GM23338 (cell line): ENCODE measurements at places on chromosomes 12 and 14.

- no peak for DNase-seq
Observed at GRCh38 chr12:126107659-126108058, 1042.4 kb downstream of the AACS start.

DNA sequence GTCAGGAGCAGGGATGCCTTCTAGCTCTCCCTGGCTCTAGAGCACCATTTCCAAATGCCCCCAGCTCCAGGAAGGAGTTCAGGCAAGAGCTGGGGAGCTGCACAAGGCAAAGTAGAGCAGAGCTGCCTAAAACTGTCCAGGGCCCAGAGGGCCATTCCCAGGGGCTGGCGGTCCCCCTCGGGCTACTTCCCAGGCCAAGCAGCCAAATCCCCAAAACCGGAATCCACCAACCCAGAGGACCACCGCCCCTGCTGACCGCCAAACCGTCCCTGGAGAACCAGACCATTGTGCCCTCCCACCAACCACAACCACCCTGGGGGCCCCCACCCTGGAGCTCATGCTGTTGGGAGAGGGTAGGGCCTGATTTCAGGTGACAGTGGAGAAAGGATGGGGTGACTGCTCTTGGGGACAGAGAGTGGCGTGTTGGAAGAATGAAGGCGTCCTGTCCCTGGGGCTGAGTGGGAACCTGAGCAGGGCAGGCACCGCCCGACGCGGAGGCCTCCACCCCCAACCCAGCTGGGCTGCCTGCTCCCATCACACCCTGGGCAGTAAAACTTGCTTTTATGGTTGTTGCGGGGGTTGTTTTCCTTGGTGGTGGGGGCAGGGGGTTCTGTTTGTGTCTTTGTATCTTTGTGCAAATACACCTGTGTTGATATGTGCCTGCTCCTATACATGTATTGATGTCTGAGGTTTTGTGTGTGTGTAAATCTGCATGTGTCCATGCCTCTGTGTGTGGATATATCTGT, 24.0 kb upstream of the KRT78 start:
- no peak for DNase-seq

GRCh38 chr12:132474237-132474741, 15.7 kb upstream of the FBRSL1 start:
- DNase-seq, result peak; percentile 54

GRCh38 chr12:34598851-34599529, 576.7 kb downstream of the ALG10 start:
- DNase-seq, result no peak

DNA sequence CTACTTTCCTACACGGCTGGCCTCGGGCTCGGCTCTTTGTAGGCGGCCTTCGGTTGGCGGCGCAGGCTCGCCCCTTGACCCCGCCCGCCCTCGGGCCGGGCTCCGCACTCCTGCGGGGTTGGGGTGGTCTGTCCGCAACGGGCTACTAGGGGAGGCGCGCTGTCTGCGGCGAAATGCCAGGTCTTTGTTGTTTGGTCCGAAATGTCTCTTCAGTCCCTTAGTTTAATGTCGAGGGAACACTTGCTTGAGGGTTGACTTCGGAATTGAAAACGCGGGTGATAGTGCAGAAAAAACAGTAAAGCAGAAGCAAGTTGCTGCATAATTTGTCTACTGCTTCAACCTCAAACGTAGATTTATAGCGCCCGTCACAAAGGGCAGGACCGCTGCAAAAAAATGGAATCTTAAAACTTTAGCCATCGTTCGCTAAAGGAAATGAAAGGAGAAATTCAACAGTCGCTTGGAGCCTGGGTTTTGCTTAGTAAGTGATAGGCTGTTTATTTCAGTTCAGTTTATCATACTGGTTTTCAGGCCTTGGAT, 390 bp downstream of the JKAMP start:
- DNase-seq, result no peak

DNA sequence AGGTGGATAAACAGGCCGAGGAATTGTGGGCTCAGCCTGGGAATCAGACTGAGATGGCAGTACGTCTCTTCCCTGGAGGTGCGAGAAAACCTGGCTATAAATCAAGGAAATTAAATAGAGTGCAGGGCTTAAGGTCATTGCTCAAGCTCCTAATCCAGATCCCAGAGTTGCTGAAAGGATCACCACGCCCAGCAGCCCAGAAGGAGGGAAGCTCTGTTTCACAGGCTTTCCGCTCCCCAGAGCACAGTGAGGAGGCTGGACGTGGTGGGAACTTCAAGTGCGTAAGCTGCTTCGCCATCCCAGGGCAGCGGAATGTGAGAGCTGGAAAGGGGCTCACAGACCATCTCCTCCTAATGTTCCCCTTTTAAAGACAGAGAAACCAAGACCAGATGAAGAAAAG, 651.6 kb upstream of the TBX3 start:
- DNase-seq, result no peak

DNA sequence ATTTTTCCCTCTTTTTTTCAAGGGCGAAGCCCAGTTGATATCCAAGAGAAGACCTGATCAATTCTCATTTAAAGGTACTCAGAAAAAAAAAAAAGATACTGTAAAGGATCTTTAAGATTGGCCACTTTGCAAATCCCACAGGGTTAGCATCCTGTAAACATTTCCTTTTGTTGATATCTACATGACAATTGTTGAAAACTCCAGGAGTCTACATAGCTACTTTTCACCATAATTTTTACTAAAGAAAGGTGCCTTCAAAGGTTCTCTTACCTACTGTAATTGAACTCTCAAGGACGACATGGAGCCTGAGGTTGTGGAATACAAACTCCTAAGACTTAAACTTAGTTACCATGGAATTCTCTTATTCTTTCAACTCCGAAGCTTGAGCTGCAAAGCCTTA, 125.5 kb downstream of the HECTD4 start:
- peak; percentile 54 for DNase-seq

DNA sequence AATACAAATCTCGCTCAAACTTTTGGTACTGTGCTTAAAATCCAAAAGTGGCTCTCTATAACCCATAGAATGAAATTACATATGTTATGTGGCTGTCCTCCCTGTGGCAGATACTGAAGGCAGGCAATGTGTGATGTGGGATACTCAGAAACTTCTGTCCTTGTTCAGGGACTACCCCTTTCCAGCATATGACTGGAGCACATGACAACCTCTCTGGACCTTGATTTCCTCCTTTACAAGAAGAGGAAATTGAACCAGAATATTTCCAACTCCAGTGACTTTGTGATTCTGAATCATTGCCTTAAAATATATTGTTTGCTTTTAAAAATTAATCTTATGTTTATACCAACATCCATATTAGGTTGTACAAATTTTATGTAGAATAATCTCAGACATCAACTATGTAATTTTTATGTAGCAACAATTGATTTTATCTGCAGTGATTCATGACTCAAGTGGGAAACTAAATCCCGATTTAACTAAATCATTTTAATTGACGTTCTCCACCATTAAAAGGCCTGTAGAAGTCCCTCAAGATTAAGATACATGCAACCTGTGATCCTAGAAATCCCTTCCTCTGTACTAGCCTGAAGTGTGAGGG, 162.4 kb downstream of the AKAP6 start:
- DNase-seq, result no peak

DNA sequence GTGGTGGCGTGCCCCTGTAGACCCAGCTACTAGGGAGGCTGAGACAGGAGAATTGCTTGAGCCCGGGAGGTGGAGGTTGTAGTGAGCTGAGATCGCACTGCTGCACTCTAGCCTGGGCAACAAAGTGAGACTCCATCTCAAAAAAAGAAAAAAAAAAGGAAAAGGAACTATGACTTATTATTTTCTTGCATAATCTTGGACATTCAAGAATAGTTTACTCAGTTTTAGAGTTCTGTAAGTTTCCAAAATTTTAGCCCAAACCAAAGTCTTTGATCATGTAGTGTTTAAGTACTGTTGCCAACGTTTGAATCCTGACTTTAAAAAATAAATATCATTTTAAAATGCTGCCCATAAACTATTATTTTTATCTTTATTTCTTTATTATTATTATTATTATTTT, 6.2 kb downstream of the PSMA6 start:
- no peak for DNase-seq

DNA sequence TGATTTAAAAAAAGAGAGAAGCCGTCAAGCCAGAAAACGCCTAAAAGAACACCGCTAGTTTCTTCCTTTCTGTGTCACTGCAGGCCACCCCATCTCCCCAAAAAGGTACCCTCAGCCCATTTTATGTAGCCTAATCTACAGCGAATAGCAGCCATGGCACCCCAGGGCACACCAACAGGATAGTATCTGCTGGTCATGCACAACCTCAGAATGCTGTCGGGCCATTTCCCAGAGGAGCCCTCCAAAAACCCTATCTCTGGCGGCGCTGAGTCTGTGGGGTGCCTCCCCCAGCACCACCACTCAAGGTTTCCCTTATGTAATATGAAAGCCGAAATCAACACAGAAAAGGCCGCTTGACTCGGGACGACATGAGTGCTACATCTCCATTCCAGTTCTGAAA, 98.9 kb downstream of the BCL11B start:
- DNase-seq, result no peak

GRCh38 chr12:115407036-115407435, 723.1 kb upstream of the TBX3 start:
- DNase-seq, result no peak
